ENCODE measurements at places on chromosomes 13 and 19.
A peak's percentile ranks its signal among the peaks of the same experiment; 100 is the strongest.

GRCh38 chr13:112802802-112803195 lies 113.0 kb downstream of the ATP11A start:
- DNase-seq, result no peak

DNA sequence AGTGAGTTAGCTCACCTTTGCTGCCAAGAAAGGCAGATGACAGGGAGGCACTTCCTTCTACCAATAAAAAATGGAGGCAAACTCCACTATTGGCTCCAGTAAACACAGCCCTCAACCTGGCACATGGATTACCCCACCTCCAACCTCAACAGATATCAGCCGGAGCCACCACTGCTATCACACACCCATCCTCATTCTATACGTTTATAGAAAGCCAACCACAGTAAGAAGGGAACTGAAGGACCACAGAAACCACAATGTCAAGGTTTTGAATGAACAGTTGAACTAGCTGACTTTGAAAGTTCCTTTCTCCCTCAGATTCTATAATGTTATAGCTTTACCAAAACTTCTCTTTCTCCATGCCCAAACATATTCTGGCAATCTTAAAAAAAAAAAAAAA lies 526.2 kb downstream of the UQCRFS1 start:
- no peak for DNase-seq

DNA sequence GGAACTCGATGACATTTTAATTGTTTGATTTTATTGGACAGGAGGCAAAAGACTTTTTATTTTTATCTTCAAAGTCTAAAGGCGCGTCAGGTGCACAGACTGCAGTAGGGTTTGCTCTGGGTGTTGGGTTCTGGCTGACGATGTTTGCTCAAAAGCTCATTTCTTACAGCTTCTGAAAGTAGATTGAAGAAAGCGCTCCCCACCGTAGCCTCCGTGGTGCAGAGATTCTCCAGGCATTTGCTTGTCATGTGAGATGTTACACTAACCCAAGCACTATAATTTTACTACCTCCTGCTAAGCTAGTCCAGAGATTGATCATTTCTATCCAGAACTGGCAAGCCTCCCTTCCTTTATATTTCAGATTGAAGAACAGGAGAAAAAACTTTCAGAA lies 14.5 kb upstream of the ATP11A start:
- DNase-seq, result no peak

DNA sequence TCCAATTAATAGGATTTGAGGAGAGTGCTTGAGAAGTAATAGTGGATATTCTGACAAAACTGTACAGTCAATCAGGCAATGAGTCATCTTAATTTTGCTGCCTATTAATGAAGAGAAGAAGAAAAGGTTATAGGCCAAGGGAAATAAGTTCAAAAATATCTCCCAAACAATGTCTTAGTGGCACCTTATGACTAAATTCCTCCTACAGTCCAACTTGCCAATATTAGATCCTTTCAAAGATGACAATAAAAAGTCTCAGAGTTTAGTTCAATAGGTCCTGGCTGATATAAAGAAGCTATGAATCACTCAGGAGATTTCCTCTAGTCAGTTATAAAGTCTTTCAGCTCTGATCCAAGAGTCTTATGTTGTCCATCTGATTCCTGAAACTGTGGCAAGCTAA lies 27.9 kb downstream of the UGGT2 start:
- no peak for DNase-seq

DNA sequence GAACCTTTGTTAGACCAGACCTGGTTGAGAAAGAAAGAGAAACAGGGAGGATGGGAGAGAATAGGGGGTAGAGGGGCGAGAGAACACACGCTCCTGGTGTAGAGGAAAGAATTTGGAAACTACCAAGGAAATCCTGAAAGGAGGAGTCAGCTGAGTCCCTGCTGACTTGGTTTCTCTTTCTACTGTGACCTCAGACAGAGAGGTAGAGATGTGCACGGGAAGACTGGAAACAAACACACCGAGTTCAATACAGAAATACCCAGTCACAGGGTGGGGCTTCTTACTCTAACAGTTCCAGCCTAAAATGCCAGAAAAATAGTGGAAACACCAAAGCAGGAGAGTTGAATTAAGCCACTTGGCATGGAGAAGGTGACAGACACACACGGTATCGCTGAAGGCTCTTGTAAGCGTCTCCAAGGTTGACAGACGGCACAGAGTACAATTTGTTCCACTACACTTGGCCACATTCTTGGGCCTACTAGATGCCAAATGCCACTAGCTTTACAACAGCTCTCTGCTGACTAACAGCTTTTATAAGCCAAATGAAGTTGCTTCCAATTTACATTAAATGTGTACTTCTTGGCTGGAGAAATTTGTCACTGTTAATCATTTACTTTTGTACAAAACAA lies 28.1 kb downstream of the LATS2 start:
- no peak for DNase-seq

DNA sequence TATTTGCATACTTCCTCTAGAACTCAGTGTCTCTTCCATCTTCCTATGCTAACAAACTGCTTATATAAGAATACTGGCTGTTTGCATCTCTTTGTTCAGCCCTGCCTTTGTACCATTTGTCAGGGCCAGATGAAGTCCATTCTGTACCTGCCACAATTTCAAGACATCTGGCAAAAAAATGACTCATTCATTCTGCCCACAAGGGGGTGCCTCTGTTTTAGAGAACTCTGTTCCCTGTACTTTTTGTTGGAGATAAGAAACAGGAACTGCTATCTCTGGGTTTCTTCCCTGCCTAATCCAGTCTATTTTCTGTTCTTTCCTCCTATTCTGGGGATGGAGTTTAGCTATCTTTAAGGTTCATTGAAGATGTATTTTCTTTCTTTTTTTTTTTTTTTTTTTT lies 23.0 kb downstream of the ZNF568 start:
- no peak for DNase-seq

DNA sequence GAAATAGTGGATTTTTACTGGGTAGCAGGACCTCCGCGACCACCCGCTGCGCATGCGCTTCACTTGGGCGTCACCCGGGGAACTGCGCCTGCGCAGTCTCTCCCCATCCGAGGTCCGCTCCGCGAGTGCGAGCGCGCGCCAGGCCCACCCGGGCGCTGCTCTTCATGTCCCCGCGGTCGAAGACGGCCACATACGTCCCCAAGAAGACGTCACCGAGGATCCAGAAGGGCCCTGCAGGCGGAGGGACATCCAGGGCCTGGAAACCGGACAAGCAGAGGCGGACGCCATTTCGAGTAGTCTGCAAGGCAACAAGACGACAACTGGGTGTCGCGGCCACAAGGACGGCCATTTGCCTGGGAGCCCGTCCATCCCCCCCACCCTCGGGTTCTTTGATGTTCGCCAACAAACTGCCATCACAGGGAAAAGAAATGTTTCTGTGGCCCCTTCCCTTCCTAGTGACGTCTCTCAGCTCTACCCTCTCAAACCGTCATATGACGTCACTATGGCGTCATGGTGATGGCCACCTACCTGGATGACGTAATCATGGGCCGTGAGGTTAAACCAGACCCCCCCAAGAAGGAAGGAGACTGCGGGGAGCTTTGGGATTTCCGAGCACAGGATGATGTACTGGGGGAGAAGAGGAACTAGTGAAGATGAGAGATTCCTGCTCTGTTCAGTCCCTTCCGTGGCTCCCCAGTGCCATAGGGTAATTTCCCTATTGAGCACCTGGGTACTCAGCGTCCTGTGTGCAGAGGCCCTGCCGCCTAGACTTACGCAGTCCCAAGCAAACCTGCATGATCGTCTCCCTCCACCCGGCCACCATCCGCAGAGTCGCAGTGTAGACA lies 6.7 kb downstream of the NAPSA start:
- peak; percentile 57 for DNase-seq

DNA sequence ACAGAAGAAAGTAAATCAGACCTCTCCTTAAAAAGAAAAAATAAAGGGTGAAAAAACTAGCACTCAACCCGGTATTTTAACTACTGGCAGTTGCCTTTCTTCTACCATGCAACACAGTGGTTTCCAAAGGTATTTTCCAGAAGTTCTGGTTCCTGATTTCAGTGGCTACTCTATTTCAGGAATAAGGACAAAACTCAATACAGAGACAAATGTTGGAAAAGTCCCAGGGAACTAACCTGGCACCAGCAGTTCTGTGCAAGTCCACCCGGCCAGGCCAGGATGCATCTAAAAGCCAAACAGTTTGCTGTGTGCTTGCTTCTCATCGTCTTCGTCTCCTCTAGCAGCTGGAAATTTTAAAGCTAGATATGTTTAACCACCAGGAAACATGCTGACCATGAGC lies 52.5 kb downstream of the FOXO1 start:
- no peak for DNase-seq

GRCh38 chr13:110638814-110639806 lies 23.8 kb downstream of the NAXD start:
- DNase-seq, result no peak

GRCh38 chr13:107370015-107370785 lies 802.3 kb upstream of the ARGLU1 start:
- no peak for DNase-seq

- DNase-seq, result no peak
These were observed 24.1 kb downstream of the SHANK1 start for GRCh38 chr19:50695251-50696093.

DNA sequence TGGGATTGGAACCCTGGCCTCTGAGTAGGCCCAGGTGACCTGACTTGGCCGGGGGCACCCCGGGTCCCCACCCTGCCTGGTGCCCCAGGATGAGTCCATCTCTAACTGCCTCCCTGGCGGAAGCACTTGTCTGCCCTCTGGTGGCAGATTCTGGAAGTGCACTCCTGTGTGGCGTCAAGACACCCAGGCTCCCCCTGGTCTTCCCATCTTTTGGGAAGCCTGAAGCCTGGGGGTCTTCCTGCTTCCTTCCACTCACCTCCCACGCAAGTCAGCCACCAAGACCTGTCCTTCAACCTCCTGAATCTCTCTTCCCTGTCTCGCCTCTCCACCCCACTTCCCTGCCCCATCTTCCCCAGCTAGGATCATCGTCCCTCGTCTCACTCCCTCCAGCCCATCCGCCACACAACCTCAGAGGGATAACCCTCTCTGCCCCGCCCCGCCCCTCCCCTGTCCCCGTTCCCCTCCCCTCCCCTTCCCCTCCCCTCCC lies 7.4 kb downstream of the RABAC1 start:
- DNase-seq, result peak; percentile 95

DNA sequence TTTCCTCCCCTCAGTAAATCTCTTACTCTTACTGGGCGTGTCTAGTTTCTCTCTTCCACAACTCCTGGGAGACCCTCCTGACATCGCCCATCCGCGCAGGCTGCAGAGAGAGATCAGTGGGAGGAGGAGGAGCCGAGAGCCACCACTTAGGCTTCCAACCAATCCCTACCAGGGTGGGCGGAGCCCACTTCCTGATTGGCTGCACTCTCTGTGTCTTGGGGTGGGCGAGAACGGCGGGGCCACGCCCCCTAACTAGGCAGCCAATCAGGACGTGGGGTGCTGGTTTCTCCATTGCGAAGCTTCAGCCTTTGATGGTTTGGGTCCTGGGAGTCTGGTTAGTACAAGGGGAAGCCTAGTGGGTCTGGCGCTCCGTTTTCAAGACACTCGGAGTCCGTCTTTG lies at the start of gene PMIS2:
PMIS2 (plus strand) TSS at position 326 of the 400 bp plus-strand sequence. CDS start 87 bp downstream, outside the sequence.
- DNase-seq, result no peak

DNA sequence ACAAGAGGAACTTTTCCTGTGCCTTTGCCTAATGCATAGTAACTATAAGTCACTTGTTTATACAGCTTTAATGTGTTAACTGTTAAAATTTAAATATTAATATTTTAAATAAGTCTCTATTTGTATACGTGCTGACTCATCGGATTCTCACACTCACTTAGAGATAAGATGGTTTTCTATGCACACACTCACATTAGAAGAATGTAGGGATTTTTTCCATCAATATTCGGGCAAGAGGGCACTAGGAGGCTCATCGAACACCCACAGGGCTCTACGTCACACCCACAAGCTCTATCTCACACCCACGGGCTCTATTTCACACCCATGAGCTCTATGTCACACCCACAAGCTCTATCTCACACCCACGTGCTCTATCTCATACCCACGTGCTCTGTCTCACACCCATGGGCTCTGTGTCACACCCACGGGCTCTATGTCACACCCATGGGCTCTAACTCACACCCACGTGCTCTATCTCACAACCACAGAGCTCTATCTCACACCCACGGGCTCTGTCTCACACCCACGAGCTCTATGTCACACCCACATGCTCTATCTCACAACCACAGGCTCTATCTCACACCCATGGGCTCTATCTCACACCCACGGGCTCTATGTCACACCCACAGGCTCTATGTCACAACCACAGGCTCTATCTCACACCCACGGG lies 73.4 kb downstream of the COL4A2 start:
- no peak for DNase-seq

GRCh38 chr13:90233933-90234672 lies 1113.4 kb upstream of the MIR17HG start:
- DNase-seq, result no peak

GRCh38 chr19:34999498-35000337 lies at the start of gene GRAMD1A:
Gene GRAMD1A (plus strand): TSS chr19:35000323. CDS start chr19:35000479, 156 bp downstream.
- DNase-seq, result peak; percentile 48

DNA sequence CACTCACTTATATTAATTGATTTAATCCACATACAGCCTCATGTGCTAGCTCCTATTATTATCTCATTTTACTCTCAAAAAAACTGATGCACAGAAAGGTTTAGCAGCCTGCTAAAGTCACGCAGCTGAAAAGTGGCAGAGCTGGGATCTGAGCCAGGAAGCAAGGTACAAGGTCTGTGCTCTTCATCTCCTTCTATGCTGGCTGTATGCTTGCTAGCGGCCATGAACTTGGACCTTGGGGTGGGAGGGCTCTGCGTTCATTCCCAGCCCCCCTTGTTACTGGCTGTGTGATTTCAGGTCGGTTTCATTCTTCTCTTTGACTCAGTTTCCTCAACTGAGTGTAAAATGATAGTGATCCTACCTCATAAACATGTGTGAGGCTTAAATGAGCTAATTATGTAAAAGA lies 69.8 kb downstream of the ALOX5AP start:
- no peak for DNase-seq

DNA sequence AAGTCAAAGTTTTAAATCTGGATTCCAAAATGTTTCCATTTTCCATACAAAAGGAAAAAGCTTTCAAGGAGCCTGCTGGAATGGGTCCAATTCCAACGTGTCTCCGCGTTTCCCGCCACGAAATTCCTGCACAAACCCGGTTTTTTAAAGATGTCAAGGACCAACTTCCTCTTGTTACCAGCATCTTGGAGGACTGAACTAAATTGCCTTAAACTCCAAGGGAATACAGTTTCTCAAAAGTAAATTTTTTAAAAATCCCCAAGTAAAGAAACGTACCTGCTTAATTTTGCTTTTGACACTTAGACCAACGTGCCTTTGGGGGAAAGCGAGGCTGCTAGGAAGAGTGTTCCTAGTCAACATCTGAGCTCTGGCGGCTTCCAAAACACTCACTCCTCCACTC lies 12.3 kb upstream of the SOX1 start:
- DNase-seq, result no peak
